Liver (tissue), 10 donors: ENCODE measurements at places on chromosomes 1 and 21.

- DNase-seq: no peak
Measured at GRCh38 chr1:248841702-248842395, 3.8 kb downstream of the ZNF672 start.

- DNase-seq: no peak
Measured at GRCh38 chr21:34649400-34649799, 19.4 kb upstream of the CLIC6 start.

DNA sequence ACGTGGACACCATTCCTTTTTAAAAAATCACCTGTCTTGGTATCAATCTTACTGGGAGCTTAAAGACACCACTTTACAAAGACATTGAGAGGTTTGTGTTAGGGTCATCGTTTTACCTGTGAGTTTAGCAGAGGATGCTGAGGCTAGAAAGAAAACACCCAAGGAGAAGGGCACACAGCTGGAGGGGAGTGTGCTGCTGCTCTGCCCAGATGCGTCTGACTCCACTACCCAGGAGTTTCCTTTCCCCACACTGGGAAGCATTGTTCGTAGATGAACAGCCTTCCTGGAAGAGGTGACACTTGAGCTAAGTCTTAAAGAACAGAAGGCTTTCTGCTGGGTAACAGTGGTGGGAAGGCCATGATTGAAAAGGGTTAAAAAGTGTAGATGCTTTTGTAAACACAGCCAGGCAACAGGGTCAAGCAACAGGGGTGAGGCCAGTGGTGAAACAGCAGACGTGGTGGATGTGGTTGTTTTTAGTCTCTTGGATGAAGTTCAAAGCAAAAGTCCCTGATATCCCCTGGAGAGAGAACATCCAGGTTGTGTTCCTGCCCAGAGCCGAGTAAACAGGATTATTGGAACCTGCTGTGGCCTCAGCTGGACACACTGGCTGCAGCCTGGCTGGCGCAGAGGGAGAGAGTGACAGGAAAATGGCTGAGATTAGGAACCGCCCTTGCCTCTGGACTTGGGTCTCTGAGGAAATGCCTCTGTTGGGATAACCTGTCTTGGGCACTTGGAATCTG lies 198.6 kb upstream of the JUN start:
- DNase-seq: no peak

DNA sequence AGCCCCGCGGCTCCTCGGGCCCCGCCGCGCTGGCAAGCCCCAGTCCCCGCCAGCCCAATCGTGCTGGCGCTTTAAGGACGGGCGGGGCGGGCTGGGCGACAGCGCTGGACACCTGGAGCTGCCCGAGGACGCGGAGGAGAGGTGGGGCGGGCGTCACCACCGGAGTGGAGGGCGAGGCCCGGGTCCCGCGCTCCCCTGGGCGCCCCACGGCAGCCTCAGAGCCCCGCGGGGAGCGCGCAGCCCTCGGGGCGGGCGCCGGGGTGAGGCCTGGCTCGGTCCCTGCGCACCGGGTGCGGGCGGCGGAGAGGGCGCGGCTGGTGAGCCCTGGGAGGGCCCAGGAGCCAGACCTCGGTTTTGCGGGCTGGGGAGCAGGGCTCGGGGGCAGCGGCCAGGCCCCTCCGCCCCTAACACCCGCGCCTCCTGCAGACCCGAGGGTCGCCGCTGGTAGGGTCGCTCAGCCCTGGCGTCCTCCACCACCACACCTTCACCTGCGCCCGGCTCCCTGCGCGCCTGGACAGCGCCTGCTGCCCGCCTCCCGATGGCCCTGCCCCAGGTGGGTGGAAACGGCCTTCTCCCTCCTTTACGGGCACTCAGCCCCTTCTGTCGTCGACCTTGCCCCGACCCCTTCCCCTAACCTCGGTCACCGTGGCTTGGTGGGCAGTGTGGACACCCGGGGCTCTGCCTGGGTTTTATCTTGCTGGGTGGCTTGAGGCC lies at the start of gene TMEM61:
TMEM61 (plus strand) TSS at position 101 of the 714 bp plus-strand sequence; CDS start at position 539, 438 bp downstream.
- DNase-seq: no peak

- DNase-seq: peak; percentile 27
Measured at GRCh38 chr21:42163511-42163863, 55.5 kb upstream of the ABCG1 start.

- no peak for DNase-seq
Measured at GRCh38 chr1:244050014-244050834, 859 bp upstream of the ZBTB18 start.

GRCh38 chr1:112701227-112702066 lies 5.5 kb downstream of the RHOC start:
- no peak for DNase-seq
